ENCODE measurements at places on chromosomes 6 and 20.
A peak's percentile ranks its signal among the peaks of the same experiment; 100 is the strongest.

GRCh38 chr6:113920663-113921267 is 50.2 kb downstream of the HDAC2 start:
- no peak for DNase-seq

DNA sequence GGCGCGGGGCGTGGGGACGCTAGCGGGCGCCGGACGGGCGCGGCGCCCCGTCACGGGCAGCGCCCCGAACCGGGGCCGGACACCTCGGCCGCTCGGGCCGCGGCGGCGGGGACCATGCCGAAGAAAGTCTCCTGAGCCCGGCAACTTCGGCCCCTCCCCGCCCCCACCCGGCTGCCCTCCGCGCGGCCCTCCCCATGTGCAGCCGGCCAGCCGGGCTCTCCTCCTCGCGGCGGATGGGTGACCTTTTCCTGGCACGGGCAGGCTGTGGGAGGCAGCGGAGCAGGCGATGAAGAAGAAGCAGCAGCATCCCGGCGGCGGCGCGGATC is 278 bp downstream of the UST start:
- peak; percentile 55 for DNase-seq

GRCh38 chr6:90464507-90464906 is 122.4 kb downstream of the MAP3K7 start:
- no peak for DNase-seq

GRCh38 chr20:33863440-33864323 is 52.5 kb downstream of the CHMP4B start:
- no peak for DNase-seq

DNA sequence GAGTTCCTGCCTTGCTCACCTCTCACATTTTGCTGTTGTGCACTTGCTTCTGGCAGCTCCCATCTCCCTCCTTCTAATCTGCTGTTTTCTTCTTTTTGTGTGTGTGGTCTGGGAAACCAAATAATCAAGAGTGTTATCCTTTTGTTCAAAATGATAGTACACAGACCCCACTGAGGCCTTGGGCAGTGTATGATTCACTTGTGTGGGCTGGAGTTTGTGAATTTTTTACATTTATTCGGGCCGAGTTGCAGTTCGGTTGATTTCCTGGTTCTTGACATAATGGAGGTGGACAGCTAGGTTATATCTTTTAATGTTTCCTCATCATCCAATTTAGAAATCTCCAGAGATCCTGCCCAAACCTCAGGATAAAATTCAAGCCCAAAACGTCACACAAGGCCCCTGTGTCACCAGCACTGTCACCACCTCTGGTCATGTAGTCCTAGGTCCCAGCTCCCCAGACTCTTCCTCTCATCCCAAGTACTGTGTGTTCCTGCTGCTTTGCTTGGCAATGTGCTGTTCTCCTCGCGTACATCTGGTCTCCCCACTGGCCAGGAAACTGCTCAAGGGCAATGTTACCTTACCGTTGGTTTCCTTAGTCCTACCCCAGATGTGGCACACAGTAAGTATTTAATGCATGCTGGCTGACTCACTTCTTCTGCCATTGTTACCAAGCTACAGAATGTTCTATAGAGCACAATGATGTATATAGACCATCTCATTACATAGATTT is 55.7 kb upstream of the PHACTR2 start:
- peak; percentile 43 for DNase-seq

DNA sequence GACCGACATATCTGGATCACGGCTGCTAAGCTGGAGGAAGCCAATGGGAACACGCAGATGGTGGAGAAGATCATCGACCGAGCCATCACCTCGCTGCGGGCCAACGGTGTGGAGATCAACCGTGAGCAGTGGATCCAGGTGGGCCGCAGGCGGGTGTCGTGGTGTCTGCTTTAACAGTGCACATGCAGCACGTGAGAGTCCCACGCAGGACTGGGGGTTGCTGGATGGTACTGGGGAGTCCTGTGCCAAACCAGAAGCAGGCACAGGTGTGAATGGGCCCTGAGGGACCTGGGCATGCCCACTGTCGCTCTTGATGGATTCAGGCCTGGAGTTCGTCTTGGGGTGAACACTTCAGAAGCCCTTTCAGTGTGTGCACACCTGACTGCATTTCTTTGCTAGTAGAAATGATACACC is 24.6 kb upstream of the C20orf204 start:
- DNase-seq = no peak

GRCh38 chr6:130978660-130979396 is 84.2 kb downstream of the EPB41L2 start:
- no peak for DNase-seq

- DNase-seq = no peak
These were observed 34.2 kb downstream of the FKBP1C start for GRCh38 chr6:63245420-63245819.

DNA sequence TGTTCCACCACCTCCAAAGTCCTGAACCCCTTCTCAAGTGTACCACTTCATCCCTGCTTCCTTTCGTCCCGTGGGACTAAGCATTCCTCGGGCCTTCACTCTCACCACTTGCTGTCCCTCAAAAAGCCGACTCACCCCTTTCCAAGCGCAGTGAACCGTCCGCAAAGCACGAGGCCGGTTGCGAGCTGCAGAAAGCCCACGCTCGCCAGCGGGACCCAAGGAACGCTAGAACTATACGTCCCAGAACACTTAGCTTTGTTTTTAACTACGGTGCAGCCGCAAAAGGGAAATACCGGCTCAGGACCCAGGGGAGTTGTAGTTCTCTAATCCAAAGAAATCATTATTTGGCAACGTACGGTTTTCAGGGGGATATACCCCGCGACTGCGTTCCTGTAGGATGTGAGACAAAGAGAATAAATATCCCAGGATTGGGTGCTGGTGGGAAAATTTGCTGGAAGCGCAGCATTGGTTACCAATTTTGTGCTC is 416 bp upstream of the POLR1H start:
- peak; percentile 37 for DNase-seq

DNA sequence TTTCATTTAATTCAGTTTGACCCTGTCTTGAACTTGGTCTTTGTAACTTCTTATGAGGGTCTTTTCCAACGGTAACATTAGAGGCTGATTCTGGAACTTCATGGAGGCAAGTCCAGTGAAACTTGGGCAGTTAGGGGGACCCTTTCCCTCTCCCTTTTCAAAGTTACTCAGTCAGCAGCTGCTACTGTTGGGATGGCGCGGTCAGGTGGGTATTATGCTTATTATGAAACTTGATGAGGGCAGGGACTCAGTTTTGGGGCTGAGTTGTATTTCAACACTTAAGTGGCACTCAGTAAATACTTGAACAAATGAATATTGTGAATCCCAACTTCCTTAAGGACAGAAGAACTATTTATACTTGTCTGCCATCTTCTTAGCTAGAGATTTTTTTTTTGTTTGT is 20.8 kb downstream of the TOP1 start:
- no peak for DNase-seq

DNA sequence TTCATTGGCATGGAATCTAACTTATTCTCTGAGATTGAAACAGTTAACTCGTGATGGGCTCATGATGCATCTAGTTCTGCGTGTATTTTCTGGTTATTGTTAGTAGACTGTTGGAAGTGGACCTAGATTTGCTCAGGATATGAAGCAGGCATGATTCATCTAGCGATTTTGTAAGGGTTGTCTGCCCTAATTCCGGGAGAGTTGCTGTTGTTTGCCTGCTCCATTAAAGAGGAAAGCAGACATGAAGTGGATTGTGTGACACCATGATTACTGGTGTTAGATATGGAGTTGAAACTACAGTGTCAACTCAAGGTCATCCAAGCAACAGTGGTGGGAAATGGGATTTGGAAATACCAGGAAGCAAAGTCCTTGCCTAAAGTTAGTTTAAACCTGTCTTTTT is 41.0 kb downstream of the SOX4 start:
- peak; percentile 93 for DNase-seq

DNA sequence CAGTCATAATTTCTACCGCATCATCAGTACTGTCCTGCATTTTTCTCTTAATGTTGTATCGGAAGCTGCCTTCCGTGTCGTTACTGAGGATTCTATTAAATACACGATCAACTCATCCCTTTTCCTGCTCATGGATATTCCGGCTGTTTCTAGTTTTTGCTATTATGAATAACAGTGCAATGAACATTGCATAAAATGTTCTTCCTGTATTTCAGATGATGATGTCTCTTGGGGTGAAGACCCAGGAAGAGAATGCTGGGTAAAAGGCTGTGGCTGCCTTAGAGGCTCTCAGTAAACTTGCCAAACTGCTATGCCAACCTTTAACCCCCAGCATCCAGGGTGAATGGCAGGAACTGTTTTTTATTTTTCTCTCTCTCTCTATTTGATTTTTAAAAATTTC is 24.1 kb upstream of the EPB41L1 start:
- DNase-seq = no peak

DNA sequence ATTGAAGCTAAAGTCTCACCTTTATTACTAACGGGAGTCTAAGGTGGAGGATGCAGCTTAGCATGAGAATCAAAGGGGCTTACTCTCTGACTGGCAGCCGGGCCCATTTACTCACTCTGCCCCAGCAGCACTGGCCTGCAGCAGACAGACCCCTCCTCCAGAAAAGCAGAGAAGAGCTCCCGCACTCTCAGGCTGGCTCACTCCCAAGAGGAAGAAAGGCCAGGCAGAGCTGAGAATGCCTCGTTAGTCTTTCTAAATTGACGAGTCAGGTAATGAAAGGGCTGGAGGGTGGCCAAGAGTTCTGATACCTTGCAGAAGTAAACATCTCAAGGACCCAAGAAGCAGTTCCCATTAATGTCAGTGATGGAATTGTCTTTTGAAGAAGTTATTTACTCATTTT is 44.5 kb upstream of the IL20RA start:
- DNase-seq = no peak

DNA sequence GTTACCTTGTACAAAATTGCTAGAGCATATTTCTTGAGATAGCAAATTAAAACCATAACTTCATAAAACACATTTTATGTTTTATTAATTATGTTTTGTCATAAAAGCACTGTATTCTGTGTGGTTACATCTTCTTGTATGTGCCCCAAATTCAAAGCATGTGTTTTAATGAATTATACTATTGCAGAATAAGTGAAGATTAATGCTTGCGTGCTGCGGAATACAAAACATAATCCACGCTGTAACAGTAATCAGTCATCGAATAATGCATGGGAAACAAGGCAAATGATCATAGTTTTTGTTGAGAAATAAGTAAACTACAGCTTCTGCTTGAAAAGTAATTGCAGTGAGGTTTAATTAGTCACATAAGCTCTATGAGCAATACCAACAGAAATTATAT is 459.2 kb upstream of the SOX4 start:
- DNase-seq = no peak

GRCh38 chr6:38499529-38500096 is 140.1 kb downstream of the BTBD9 start:
- no peak for DNase-seq

DNA sequence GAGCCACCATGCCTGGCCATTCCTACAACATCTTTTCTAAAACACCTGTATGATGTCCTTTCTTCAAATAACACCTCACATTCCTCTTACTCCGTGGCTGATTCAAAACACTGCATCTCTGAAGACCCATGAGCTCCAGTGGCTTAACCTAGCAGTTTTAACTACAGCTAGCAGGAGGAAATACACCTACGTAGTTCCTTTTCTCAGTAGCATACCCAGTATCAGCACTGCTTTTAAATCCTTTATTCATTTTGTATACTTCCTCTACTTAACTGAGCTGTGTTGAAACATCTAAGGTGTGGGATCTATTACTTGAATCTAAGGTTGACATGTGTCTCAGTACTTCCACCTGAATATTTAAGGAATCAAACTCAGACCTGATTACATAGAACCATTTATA is 113.6 kb upstream of the CCDC28A start:
- DNase-seq = no peak

DNA sequence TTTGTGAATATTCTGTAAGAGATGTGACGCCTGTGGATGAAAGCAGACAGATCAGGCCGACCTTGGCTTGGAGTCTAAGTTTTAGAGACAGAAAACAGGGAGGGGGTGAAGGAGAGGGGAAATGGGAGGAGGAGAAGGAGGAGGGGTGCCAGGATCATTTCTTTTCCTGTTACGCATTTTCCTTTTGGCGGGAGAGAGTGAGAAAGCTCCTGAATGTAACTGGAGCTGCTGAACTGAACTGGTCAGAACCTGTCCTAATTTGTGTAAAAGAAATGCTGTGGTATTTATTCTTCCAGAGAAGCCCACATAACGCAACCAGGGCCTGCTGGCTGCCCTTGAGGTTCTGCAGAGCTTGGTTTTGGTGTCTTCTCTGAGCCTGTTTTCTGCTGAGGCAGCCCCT is 41.9 kb downstream of the UTRN start:
- no peak for DNase-seq

DNA sequence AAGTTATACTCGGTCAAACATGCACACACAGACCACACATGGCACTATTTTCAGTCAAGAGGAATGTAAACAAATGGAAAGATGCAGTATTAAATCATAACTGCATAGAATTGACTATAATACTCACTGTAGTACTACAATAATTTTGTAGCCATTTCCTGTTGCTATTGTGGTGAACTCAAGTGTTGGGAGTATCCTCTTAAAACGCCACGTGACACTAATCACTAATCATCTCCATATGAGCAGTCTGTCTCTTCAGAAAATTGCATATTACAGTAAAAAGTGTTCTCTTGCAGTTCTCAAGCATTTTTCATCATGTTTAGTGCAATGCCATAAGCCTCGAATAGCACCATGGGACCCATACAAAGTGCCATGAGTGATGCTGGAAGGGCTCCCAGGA is 258.7 kb upstream of the ID4 start:
- DNase-seq = peak; percentile 61

- no peak for DNase-seq
These were observed 16.6 kb downstream of the CPNE5 start for GRCh38 chr6:36822506-36823269.

DNA sequence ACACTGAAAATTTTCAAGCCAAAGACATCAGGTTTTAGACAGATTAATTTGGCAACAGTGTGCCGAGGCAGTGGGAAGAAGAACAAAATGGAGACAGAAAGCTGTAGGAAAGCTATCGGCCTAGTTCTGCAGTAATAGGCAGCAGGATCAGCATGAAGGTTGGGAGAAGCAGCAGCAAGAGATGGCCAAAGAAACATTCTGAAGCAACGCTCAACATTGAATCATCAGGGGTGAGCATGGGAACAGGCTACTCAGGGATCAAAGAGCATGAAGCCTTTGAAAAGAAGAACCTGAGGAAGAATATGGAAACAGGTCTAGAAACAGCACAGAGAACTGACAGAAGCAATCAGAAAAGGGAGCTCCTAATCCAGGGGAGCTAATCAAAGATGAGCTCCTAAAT is 7.1 kb upstream of the DST start:
- no peak for DNase-seq

DNA sequence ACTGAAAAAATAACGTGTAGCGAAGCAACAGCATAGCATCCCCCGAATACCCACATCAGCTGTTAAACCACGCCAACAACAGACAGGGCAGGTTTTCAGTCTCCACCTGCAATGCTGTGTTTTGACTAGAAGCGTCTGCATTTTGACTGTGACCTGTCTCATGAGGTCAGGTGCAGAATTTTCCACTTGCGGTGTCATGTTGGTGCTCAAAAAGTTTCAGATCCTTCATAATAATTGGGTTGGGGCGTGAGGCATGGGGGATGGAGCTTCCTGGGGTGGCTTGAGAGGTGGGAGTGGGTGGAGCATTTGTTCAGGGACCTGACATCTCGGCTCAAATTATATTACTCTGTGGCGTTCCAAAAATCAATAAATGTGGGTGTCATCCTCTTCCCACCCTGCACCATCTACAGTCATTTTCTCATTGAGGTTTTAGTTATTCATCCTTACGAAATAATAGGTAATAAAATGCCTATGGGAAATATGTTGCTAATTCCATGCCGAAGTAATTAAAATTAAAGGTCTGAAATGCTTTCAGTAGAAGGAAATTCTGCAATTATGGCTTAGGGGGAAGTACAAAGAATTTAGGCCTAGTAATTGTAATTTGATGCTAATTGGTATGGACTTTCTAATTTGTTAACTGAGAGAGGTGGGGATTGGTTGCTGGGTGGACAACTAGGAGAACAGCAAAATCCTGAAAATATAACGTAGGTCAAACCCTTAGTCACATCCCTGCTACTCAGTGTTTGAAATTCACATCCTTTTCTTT is 81.0 kb downstream of the TIAM2 start:
- DNase-seq = no peak

Measured in fibroblast of skin of back (primary cell).